ENCODE measurements at places on chromosomes 2 and 18.

GRCh38 chr2:100054426-100054825 is 88.0 kb downstream of the AFF3 start:
- DNase-seq = no peak

DNA sequence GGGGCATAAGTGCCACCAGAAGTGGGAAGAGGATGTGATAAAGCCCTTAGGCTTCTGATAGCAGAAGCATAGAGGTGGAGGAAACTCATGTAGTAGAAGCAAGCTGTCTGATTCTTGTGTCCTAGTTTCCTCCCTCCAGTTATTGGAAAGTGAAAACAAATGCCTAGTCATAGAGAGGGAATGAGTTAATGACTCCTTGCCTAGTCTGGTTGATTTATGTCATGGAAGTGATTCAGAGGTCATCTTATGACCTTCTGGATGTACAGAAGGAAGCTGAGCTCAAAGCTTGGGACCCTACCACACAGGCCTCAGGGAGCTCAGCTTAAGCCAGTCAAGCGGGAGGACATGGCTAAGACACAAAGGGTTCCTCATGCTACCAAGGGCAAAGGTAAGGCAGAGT is 232.2 kb downstream of the THSD7B start:
- DNase-seq = no peak

GRCh38 chr2:210224941-210225672 is at the start of gene ACADL:
Gene ACADL, minus strand, starts transcription at chr2:210225447. Its CDS starts 184 bp downstream, at chr2:210225263.
- no peak for DNase-seq

GRCh38 chr18:69558052-69558451 is 157.4 kb downstream of the DOK6 start:
- DNase-seq = no peak

GRCh38 chr18:47821314-47821713 is 109.1 kb downstream of the SMAD2 start:
- DNase-seq = no peak

DNA sequence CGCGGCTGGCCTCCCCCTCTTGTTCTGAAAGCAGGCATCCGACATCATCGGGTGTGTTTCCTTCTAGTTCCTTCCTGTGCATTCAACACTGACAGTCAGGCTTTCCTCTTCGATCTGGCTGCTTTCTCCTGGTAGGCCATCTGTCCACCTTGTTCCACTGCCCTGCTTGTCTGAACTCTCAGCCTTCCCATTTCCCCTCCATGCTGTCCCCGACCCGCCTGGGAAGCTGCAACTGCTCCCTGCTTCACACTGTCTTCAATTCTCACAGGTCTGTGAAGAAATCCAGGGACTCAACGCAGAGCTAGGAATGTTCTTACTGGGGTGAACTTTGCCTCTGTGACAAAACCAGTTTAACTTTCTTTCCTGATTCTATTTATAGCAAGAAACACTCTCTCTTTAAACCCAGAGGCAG is 43.0 kb downstream of the KIF3C start:
- no peak for DNase-seq

DNA sequence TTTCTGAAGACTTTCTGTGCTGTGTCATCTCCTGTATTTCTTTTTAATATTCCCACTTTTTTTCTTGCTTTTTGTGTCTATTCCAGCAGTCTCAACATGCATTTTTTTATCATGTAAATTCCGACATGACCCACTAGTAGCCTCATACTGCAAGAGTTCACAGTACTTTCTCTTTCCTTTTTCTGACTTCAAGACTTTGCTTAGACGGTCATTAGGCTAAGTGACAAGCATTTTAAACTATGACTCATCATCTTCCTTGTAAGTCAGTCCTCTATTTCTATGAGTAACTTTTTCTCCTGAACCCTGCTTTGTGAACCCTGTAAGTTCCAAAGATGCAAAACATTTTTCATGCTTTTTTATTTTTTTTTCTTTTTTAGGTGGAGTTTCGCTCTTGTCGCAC is 381.2 kb downstream of the TXNL1 start:
- peak; percentile 76 for DNase-seq

- no peak for DNase-seq
Observed at GRCh38 chr2:121717529-121717928, 19.1 kb downstream of the NIFK start.

DNA sequence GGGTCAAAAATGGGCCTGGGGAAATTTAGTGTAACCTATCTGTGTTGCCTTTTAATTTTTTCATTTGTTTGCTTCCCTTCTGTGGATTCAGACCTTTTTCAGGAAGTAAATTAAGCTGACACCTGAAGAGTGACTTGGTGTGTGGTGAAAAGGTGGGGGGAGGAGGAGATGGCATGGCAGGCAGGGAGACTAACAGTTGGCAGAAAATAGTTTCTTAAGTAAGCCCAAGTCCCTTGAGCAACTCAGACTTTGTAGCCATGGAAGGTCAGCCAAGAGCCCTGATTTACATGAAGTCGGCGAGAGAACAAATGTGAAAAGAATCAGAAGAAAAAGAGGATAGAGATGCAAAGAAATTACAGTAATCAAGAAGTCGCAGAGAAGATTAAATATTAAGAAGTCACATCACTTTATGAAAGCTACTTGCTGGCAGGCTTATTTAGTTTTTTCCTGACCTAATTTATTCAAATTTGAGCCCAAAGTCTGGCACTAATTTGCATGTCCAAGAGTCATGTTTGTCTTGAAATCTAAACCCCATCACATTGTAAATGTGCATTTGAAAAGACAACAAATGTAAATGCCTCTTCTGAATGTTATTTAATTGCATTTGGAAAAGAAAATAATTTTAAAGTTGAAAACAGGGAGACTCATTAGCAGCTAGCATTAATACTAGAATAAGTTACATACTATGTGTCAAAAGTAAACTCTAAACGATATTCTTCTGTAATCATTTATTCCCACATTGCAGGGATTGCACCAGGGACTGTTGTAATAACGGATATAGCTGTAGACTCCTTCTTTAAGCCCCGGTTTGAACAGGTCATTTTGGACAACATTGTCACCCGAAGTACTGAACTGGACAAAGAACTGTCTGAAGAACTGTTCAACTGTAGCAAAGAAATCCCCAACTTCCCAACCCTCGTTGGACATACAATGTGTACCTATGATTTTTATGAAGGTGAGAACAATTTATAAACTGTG is 19.3 kb downstream of the UPP2 start:
- DNase-seq = no peak

GRCh38 chr18:37948471-37948870 is 382.9 kb upstream of the CELF4 start:
- no peak for DNase-seq

GRCh38 chr18:7635948-7636347 is 68.8 kb downstream of the PTPRM start:
- no peak for DNase-seq

DNA sequence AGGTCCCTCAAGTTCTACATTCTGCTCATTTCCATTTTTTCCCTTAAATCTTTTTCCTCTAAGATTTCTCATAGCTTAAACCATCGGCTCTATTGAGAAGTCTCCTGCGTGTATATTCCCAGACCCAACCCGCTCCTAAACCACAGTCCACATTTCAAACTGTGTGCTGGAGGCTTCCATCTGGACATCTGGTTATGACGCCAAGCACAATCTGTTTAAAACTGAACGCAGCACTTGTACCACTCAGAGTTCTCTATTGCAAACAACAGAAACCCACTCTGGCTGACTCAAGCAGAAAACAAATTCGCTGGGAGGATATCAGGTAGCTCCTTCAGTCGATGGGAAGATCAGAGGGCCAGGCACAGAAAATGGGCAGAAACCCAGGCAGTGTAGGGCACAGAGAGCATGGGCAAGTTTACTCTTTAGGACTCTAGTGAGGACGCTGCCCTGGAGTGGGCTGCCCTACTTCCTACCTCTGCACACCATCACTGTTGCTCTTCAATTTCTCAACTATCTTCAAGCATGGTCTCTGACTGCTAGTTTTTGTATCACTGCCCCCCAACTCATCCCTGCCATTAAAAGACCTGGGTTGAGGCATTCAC is 5.6 kb upstream of the EML4 start:
- DNase-seq = no peak

DNA sequence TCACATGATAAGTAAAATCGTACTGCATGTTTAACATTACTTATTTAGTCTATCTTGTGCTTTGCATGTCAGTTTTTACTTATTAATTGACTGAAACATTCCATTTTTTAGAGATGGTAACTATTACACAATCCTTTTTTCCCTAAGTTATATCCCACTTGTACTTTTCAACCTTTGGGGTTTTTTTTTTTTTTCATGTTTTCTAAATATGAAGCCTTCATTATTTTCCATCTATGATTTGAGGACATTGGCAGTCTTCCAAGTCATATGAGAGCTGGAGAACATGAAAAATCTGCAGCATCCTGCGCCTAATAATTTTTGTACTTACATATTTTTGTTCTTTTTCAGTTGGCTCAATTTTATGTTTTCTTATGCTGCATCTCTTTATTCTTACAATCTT is 113.9 kb downstream of the MYO1B start:
- DNase-seq = no peak

GRCh38 chr18:55763298-55763697 is 175.3 kb upstream of the TCF4 start:
- no peak for DNase-seq

- DNase-seq = no peak
Observed at GRCh38 chr2:236661762-236662110, 92.1 kb downstream of the ACKR3 start.

DNA sequence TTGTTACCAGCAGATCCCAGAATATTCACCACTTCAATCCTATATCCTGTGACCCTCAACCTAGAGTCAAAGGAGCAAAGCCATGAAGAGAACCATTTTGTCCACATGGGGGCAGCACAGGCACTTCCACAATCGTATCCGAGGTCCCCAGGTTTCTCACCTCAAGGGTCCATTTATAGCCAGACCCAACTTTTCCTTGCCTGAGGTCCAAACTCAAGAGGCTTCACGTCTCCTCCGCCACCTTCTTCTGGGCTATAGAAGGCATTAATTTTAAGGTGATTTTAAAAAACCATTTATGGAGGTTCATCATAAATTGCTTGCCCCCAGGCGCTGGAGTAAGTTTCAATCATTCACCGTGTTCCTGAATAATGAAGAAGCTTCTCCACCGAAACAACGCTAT is 111.6 kb upstream of the NABP1 start:
- DNase-seq = no peak

- no peak for DNase-seq
Observed at GRCh38 chr18:46104128-46104911, at the start of gene HAUS1. Gene HAUS1, plus strand, starts transcription at chr18:46104385. Its CDS starts 27 bp downstream, at chr18:46104412.

DNA sequence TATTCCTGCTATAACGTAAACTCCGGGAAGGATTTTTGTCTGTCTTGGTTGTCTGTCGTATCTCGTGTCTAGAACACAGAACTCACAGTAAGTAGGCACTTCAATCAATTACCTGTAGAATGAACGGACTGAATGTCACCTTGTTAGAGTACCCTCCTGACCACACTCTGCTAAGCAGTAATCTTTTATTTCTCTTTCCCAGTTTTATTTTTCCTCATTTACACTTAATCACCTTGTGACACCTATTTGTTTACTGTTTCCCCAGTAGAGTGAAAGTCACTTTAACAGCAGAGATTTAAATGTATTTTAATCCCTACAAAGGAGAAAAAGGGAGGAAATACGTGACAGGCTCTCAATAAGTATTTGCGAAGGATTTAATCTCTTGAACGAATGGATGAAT is 514 bp upstream of the EPB41L5 start:
- no peak for DNase-seq

DNA sequence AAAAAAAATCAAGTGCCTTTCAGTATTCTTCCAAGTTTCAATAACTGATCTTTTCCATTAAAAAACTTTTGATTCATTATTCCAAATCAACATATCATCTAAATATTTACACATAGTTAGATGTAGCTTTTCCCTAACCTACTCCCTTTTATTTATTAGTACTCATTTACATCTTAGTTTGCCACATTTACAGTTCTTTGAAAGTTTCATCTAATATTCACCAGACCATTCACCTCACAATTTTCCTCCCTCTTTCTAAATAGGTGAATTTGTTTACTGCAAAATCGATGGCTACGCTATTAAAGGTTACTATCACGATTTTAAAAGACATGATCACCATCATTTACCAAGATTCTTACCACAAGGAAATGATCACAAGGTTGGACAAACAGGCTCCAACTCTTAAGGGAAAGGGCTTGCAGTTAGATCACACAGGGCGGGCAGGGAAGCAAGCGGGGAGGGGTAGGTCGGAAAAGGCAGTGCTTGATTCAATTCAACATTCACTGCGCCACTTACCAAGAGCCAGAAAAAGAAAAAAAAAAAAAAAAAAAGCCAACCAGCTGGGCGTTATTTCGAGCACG is 654 bp upstream of the MARCHF7 start:
- no peak for DNase-seq

- no peak for DNase-seq
Observed at GRCh38 chr2:2914252-2914651, 463.4 kb downstream of the EIPR1 start.

Data from GM04503 (cell line).